ENCODE measurements at places on chromosomes 11 and 22.

- DNase-seq: no peak
Measured at GRCh38 chr11:83285151-83285770, 906 bp downstream of the CCDC90B start.

- DNase-seq: no peak
Measured at GRCh38 chr11:30830681-30831080, 244.5 kb upstream of the MPPED2 start.

DNA sequence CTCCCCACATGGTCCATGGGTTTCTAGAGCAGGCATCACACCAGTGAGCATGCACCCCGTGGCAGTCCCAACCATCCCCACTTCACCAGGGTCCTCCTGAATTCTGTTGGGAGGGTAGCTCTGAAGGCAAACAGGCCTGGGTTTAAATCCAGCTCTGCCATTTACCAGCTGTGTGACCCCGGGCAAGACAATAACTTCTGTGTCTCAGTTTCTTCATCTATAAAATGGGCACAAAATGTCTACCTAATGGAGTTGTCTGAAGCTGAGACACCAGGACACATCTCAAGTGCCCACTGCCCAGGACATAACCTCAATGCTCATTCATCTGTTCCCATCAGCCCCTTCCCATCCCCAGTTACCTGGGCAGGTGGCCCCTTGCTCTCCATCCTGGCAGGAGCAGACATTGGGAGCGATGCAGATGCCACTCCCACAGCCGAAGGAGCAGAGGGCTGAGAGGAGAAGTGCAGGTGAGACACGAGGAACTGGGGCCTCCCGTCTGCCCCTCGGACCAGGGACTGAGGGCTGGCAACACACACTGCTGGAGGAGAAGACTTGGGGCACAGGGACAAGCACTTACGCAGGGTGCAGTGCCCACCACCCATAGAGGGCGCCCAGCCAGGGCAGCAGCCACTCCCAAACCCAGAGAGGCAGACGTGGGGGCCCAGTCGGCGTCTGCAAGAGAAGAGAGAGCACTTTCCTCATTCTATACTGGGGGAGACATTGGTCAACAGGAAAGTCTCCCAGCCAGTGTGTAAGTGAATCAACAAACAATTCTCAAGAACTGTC lies 4.0 kb downstream of the VWCE start:
- no peak for DNase-seq

- DNase-seq: no peak
Measured at GRCh38 chr11:102229510-102230123, 87.7 kb upstream of the BIRC3 start.

DNA sequence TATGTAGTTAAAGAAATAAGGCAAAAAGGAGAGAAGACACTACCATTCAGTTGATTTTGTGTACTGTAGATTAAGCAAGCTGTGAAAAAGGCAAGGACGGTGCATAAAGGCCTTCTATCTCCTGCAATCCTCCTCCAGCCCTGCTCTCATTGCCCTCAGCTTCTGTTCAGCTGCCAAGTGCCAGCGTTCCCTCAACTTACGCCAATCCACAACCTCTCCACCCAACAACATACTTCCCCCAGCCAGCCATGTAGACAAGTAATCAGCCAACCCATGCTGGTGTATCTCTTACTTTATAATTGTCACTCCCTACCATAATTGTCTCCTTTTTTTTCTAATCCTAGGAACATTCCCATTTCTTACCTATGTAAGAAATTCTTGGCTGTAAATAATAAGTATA lies 30.1 kb upstream of the ANO5 start:
- DNase-seq: no peak

DNA sequence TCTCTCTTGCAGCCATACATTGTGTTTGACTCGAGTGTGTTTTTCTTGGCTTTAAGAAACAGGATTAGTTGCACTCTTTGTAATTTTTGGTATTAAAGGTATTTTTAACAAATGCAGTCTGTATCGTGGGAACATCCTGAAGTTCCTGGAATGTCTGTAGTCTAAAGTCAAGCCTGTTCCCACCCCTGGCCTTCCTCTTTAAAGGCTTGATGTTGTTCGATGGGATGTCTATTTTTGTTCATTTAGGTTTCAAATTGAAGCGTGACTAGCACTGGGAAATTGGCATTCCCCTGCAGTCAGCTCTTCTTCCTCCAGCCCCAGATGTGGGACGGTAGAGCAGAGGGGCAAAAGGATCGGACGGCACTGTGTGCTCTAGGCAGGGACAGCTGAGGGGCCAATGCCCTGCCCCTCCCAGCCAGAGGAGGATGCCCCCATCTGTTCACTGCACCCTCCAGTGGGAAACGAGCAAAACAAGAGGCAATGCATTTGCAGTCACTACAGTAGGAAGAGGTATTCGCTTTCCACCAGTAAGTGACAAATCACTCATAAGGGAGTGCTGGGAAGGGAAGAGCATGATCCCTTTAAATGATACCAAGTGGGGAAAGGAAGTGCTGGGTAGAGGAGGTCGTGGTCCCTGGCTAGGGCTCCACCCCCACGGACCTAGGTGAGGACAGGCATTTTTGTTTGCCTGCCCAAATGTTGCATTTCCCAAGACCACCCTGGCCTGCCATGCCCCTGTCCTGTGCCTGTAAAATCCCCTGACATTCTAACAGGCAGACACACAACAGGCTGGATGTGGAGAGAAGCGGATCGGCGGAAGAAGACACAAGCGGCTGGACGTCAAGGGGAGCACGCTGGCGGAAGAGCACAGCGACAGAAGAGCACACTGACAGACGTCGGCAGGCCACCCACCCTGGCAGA lies 47.4 kb upstream of the SEPTIN5 start:
- no peak for DNase-seq

- DNase-seq: no peak
Measured at GRCh38 chr11:105490333-105490732, 119.5 kb upstream of the GRIA4 start.

GRCh38 chr22:48333816-48334735 lies 1493.6 kb downstream of the BRD1 start:
- DNase-seq: no peak

- peak; percentile 63 for DNase-seq
Measured at GRCh38 chr11:46529095-46529905, 64.5 kb downstream of the AMBRA1 start.

DNA sequence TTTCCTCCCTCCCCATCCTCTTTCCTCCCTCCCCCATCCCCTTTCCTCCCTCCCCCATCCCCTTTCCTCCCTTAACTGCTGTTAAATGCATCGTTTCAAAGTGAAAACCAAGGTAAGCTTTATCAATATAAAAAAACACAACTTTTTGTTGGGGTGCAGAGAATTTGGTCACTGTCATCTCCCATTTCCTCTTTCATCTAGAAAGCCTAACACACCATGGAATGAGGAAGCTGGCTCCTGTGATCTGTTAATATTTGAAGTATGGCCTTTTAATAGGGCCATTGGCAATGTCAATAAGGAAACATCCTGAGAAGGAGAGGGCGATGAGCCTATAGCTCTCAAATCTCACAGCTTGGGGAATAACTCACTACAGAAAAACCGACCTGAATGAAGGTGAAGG lies 7.0 kb downstream of the EXPH5 start:
- no peak for DNase-seq

DNA sequence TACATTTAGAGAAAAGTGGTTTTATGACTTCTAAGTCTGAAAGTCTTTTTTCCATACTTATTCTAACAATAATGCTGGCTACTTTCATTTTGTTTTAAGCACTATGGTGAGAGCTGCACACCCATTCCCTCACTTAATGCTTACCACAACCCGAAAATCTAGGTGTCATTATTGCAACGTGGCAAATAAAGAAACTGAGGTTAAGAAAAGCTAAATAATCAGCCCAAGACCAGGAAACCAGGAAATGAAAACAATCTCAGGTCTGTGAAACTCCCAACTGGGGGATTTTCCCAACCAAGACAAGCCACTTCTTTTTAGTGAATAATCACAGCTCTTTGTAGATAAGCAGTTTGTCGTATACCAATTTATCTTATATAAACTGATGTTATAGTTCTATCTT lies 126.3 kb downstream of the SLC1A2 start:
- DNase-seq: no peak

- peak; percentile 23 for DNase-seq
Measured at GRCh38 chr11:10878408-10879214, 20.8 kb upstream of the ZBED5 start.

- DNase-seq: no peak
Measured at GRCh38 chr11:7506243-7506642, 7.6 kb upstream of the PPFIBP2 start.

GRCh38 chr11:79906164-79906563 lies 465.3 kb upstream of the TENM4 start:
- no peak for DNase-seq

GRCh38 chr22:26671317-26672059 lies 14.1 kb downstream of the MIAT start:
- no peak for DNase-seq

- DNase-seq: no peak
Measured at GRCh38 chr11:59706518-59707285, 6.9 kb downstream of the OR10V1 start.

GRCh38 chr11:78977009-78977408 lies 402.3 kb upstream of the NARS2 start:
- DNase-seq: no peak

DNA sequence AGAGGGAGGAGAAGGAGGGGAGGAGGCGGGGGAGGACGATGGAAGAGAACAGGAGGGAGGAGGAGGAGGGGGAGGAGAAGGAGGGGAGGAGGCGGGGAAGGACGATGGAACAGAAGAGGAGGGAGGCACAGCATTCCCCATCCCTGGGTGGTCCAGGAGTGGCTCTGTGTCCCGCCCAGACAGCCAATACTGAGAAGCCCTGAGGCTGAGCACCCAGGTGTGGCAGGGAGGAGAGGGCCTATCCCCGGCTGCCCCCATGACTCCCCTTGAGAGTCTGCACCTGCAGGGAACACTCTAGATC lies 717 bp downstream of the MRGPRE start:
- DNase-seq: no peak

DNA sequence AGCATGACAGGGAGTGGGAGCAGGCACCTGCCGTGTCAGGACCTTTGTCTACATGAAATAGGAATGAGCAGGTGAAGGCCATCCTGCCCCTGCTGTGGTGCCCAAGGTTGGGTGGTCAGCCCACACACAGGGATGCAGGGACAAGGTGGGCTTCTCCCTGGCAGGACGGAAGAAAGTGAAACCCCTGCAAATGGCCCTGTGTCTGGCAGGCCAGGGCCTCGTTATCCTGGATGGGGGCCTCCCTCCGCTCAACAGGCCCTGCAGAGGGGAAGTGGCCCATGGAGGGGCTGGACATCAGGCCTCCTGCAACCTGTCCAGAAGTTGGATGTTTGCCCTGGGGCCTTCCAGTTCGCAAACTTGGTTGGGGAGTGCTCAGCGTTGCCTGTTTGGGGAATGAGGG lies 14.9 kb downstream of the TOB2 start:
- no peak for DNase-seq

DNA sequence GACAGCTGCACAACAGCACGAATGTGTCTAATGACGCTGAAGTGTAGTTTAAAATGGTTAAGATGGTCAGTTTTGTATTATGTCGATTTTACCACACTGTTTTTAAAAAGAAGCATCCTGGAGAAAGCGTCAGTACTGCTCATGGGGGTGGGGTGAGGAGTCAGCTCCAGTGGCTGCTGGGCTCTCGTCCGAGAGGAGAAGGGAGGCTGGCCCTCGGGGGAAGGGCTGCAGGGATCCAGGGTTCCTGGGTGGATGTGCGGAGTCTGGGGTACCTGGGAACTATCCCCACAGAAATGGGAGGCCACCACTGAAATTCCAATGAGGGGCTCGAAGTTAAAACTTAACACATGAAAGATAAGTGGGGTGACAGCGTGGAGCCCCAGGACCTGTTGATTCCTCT lies 11.9 kb downstream of the C11orf21 start:
- DNase-seq: no peak

DNA sequence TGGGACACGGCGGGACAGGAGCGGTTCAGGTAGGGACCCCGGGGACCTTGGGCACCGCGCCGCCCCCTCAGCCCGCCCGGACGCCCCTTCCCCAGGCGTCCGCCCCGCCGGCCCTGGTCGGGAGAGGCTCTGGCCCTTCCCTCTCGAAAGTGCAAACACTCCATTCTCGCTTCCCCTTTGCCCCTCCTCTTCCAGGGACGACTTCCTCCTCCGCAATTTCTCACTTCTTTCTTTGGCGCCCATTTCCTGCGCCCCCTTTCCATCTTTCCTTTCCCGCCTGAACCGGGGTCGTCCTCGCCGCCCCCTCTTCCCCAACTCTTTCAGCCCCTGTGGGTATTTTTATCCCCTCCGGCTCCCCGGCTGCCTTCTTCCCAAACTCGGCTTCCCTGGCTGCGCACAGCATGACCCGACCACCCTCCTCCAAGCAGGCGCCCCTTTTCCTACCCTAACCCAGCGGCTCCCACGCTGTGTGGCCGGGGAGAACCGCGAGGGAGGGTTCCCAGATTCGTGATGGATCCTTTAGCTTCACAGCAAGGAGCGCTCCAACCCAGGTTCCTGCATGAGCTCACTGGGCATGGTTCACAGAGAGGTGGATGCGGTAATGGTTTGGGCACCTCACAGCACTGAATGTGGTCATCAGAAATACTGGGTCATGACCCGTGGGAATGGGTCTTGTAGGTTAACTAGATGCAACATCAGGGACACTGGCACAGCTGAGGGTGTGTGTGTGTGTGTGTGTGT lies 689 bp downstream of the RAB39A start:
- DNase-seq: peak; percentile 76

DNA sequence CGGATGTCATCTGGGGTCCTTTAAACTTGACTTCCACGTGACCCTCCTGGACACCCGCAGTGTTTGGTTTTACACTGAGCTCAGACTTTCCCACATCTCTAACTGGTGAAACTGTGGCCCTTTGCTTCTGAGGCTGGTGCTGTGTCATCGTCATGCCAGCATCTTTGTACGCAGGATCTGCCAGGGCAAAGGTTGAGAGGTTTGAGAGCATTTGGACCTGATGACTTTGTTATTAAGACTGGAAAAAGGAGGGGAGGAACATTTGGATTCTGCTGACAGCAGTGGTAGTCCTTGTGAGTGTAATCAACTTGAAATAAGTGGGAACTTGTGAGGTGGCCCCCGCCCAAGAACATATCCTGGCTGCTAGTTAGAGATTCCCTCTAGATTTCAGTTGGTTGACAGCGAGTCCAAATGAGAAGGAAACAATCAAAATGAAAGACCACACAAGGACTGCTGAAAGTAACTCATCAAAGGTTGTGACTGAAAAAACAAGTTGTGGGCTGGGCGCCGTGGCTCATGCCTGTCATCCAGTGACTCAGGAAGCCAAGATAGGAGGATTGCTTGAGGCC lies 102.5 kb downstream of the KIAA1671 start:
- no peak for DNase-seq

- DNase-seq: no peak
Measured at GRCh38 chr11:83361831-83362230, 75.7 kb upstream of the CCDC90B start.

DNA sequence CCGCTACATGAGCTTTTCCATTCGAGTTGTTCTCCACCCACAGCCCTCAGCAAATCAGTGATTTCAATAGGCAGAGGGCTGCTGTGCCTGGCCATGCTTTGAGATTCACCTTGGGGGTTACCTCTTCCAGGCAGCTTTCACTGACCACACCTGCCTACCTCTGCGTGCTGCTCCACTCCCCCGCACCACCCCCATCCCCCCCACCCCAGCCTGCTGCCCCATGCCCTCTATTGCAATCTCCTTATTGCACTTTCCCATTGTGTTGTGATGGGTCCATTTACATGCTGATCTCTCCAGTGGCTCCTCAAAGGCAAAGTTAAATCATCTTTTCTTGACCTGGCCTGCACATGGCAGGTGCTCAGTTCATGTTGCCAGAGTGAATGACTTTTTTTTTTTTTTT lies 18.0 kb upstream of the POLA2 start:
- DNase-seq: no peak

- DNase-seq: peak; percentile 15
Measured at GRCh38 chr11:124793466-124794278, 6.5 kb downstream of the MSANTD2 start.

- no peak for DNase-seq
Measured at GRCh38 chr11:131522851-131523250, 152.4 kb downstream of the NTM start.

GRCh38 chr11:88484873-88485621 lies 147.5 kb upstream of the CTSC start:
- no peak for DNase-seq

Data from NCI-H1092 treated with DMSO at 0.1 percent for 48 hours (cell line).